Inflammatory macrophage treated with lipopolysaccharide for 4 hours (primary cell): ENCODE measurements at places on chromosomes 5 and 9.

DNA sequence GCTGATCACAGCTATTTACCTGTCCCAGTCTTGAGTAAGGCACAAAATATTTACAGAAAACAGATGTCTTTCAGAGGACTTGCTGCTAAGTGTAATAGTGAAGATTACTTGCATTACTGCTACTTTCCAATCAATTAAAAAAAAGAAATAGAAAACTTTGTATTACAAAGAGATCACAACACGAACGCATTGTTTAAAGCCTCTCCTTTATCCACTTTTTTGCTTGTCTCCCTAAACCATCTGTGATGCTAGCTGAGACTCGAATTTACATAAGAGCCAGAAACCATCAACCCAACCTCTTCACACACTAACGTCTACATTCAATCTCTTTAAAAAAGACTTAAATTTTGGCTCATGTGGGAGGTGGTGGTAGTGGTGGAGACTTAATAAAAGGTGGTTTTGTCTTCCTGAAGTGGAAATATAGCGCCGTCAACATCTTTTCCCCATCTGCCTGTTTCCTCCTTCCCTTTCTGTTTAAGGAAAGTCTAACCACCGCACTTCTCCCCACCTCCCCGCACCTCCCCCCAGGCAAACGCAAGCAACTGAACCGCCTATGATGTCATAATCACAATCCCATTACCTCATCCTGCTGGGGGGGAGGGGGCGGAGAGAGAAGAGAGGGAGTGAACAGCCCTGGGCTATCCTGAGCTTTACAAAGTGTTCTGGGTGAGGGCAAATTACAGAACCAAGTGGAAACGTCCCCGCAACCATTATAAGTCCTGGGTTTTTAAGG, 948 bp upstream of the FAM53C start:
- DNase-seq = peak; percentile 88

- peak; percentile 60 for DNase-seq
Measured at GRCh38 chr5:137575847-137576246, 76.7 kb upstream of the SPOCK1 start.

DNA sequence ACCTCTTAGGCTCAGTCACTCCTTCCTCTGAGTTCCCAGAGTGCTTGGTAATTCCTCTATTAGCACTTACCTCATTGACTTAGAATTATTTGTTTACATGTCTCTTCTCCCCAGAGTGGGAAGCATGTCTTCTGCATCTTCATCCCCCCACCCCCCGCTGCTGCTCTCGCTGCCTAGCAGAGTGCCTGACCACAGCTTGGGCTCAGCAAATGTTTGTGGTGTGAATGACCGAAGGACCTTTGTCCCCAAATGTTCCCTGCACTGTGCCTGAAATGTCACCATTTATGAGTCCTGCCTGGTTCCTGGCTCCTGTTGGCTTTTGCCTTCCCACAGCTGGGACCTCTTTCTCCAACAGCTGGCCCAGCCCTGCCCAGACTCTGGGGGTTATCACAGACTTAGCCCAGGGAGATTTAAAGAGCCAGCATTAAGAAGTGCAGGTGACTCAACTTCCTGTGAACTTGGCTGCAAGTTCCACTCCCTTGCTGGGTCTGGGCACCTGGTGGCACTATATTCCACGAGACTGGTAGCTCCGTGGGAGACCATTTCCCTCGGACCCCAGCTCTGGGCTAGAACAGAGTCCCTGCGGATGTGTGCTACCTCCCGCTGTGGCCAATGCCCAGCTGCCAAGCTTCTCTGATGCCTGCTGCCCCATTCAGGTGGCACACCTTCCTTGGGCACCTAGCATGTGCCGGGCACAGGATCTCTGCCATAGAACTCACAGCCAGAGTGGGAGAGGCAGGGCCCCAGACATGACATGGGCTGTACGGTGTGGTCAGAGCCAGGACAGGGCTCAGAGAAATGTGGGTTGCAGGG, 1.8 kb upstream of the HMCN2 start:
- DNase-seq = no peak

GRCh38 chr5:153905219-153905618, 133.5 kb downstream of the FAM114A2 start:
- no peak for DNase-seq

DNA sequence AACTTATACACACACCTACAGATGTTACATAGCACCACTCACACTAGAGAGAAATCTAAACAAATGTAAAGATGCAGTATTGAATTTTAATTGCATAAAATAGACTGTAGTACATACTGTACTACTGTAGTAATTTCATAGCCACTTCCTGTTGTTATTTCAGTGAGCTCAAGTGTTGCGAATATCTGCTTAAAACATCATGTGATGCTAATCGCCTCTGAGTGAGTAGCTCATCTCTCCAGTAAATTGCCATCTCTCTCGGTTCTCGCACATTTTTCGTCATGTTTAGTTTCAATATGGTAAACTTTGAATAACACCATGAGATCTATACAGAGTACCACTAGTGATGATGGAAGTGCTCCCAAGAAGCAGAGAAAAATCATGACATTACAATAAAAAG, 22.0 kb upstream of the ARHGEF28 start:
- DNase-seq = peak; percentile 27

GRCh38 chr9:126806336-126806735, 1.5 kb downstream of the ZBTB43 start:
- DNase-seq = peak; percentile 41

- no peak for DNase-seq
Measured at GRCh38 chr9:76707510-76707909, 56.7 kb upstream of the PCA3 start.

- no peak for DNase-seq
Measured at GRCh38 chr5:139132515-139132914, 65.7 kb downstream of the SIL1 start.

- DNase-seq = no peak
Measured at GRCh38 chr5:142078221-142078620, 30.4 kb upstream of the NDFIP1 start.

- DNase-seq = no peak
Measured at GRCh38 chr5:10376544-10376943, 23.0 kb downstream of the MARCHF6 start.

DNA sequence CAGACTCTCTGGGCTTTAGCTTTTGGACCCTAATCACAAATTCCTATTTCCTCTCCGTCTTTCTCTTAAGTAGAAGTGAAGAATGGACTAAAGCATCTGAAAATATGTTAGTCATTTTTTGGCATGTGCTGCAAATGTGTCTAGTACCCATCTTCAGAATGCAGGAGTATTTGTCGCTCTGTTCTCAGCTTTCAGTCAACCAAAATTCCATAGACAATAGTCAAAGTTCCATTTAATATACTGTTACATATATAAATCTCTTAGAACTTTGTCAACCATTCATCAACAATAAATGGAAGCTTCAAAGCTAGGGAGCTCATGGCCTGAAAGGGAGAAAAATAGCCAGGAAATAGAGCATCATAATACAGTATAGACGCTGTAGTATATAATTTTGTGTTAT, 509.4 kb downstream of the BNC2 start:
- no peak for DNase-seq

GRCh38 chr9:107405511-107405910, 84.1 kb downstream of the KLF4 start:
- DNase-seq = no peak

DNA sequence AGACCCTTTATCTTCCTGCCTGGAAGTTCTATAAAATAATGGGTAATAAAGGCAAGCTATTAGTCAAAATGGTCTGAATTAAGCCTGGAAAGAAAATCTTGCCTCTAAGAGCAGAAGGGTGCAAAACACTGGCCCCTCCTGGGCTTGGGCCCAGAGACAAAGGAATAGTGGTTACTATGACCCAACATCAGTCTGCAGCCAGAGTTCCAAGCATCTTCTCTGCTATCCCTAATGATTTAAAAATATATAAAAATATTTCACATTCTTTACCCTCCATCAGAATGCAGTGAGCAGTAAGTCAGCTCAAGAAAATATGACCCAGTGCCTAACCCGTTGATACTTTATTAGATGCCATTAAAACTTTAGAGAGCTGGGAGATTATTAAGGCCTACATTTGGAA, 14.7 kb downstream of the TNFAIP8 start:
- DNase-seq = no peak

DNA sequence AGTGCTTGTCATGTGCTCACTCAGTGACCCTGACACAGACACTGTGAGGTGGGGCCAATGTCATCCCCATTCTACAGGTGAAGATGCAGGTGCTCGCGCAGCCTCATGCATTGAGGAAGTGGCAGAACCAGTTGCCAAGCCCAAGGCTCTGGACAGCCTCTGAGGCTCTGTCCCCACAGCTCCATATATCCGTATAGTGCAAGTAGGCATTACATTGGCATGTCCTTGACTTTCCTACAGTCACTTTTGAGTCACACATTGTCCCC, 58.8 kb upstream of the ANGPTL2 start:
- DNase-seq = no peak

DNA sequence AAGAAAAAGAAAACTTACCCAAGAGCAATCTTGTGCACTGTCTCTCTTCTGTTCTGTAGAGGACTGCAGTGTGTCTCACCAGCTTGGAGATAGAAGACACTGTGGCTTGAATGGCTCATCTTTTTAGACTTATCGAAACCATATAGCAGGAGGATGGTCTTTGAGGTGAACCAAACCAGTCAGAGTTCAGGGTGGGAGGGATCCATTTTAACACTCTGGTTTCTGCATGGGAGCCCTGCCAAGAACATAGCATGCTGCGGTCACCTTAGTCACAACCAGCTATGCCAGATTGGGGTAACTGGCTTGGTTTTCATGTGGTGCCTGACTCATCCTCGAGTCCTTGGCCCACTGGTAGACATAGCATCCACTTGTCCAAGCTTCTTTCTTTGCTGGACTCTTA, 135.1 kb downstream of the PAPPA start:
- no peak for DNase-seq

- no peak for DNase-seq
Measured at GRCh38 chr5:128551476-128551875, 13.4 kb upstream of the FBN2 start.

DNA sequence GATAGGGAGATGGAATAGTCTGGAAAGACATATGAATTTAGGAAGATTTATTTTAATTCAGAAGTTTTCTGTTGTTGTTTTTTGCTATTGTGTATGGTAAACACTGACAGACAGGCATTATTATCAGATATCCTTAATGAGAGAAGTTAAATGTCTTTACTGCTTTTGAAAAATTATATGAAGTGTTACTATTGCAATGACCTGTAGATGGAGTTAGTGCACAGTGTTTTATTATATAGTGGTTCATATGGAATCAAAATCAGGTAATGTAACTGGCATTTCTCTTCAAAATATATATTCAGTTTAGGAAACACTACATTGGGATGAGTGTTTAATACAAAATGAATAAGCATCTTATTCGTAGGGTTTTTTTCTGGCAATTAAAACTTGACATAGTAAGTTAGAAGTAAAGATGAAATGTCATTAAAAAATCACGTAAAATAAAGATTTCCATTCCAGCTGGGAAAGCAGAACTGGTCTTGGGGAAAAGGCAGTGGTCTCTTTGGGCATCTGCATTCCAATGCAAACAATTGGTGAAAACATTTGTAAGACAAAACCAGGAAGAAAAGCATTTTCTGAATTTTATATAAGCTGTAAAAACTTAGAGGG, 3.9 kb downstream of the GABRA1 start:
- DNase-seq = no peak

GRCh38 chr5:107968998-107969397, 298.3 kb upstream of the EFNA5 start:
- DNase-seq = no peak

- DNase-seq = no peak
Measured at GRCh38 chr9:93813221-93814076, 141.7 kb downstream of the BARX1 start.

- DNase-seq = no peak
Measured at GRCh38 chr9:16031486-16031885, 478.6 kb downstream of the CCDC171 start.

- DNase-seq = no peak
Measured at GRCh38 chr9:135136991-135137832, 49.7 kb downstream of the OLFM1 start.

DNA sequence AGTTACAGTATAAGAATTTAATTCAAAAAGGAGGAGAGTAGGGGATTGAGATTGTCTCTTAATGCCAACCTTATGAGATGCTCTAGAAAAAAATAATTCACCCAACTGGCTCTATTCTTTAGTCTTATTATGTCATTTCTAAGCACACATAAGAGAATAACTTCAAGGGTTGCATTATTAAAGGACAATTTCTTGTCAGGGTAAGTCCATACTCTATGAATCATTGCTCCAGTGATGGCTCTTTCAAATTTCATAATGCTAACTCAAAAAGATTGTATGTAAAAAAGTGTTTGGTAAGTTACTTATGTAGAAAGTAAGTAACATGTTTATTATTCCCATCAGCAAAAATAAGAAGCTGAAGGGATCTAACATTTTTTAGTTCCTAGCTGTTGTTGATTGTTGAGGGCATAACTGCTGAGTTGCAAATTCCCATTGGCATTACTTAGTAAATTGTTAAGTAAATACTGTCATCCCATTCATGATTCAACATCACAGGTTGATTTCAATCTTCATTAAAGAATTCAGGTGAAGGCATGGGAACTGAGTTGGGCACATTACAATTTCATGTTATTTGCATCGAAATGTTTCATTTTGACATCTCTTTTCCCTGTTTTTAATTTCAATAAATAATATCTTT, 28.6 kb downstream of the ALDH1A1 start:
- DNase-seq = peak; percentile 75

DNA sequence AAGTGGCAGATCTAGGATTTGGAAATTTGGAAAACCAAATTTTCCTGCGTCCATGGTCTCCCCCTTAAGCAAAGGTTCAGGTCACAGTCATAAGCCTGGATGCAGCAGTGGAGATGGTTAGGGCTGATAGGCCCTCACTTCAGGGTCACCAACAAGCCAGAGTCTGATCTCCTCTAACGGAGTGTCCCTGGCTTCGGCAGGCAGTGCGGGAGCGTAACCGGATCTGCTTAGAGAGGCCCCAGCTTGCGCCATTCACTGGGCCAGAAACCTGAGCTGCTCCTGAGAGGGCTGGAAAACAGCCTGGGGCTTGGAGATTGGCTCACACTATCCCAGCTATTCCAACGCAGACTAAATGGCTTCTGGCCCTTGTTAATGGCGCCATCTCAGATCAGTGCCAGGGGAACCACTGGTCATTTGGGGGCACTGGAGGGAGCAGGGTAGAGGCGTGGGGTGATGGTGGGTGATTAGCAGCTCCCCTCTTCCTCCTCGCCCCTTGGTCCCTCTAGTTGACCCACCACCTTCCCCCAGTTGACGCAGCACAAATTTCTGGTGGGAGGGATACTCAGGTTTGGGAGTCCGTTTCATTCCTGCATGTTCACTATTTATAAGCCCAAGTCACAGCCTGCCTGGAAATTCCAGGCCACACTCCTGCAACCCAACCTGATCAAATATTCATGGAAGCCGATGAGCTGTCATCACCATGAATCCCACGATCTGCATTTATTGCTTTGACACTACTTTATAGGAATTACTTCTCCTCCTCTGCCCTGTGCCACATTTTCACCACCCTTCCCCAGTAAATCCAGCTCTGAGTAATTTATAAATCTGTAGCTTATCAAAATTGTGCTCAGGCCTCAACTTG, 134.6 kb upstream of the CPEB4 start:
- no peak for DNase-seq

GRCh38 chr5:80799041-80799440, 144.3 kb upstream of the DHFR start:
- no peak for DNase-seq

GRCh38 chr9:113563826-113564497, 100.4 kb downstream of the RGS3 start:
- no peak for DNase-seq
